ENCODE measurements at places on chromosomes 13 and 19.

DNA sequence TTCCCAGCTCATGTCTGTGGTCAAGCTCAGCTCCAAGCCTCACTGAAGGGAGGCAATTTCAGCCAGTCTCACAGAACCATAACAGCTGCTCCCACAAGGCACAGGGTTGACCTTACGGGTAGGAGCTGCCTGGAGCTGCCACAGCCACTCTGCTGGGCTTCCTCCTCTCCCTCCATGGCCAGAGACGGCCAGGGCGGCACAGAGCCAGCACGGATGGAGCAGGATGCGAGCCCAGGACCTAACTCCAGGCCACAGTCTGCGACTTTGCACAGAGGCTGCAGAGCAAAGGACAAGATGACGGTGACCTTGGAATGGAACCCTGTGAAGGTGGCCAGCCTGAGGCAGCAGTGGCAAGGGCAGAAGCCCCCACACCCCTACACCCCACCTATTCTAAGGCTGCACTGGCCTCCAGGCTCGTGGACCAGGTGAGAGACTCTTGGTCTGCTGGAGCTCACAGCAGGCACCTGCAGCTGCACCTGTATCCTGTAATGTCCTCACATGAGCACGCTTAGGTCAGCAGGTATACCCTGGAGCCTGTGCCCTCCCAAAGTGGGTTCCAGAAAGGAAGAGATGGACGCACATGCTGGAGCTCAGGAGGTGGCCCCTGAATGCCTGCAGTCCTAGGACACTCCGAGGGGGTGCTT, 29.6 kb downstream of the ADPRHL1 start:
- DNase-seq, result no peak

GRCh38 chr13:30158774-30159445, 148.4 kb downstream of the KATNAL1 start:
- DNase-seq, result no peak

GRCh38 chr19:4365341-4365740, 22.0 kb downstream of the MPND start:
- DNase-seq, result no peak

DNA sequence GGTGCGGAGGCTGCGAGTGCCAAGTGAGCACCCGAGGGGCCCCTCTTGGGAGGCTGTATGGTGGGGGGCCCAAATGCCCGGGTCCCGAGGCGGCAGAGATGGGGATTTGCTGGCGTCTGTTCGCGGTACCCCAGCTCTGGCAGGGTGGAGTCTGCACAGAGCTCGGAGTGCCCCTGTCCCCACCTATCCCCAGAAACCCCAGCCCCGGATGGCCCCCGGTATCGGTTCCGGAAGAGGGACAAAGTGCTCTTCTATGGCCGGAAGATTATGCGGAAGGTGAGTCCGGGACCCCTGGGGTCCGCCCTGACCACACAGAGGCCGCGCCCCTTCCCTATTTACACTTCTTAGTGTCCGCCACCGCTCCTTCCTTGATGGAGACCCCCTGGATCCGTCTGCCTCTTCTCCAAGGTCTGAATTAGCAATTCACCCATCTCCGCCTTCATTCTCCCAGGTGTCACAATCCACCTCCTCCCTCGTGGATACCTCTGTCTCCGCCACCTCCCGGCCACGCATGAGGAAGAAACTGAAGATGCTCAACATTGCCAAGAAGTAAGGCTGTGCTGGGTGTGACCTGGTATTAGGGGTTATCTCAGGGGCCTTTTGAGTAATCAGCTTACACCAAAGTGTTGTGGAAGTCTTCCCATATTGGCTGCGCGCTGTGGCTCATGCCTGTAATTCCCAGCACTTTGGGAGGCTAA, 630 bp downstream of the PNPLA6 start:
- DNase-seq, result no peak

- no peak for DNase-seq
Observed at GRCh38 chr13:27446986-27447583, 3.3 kb downstream of the MTIF3 start.

DNA sequence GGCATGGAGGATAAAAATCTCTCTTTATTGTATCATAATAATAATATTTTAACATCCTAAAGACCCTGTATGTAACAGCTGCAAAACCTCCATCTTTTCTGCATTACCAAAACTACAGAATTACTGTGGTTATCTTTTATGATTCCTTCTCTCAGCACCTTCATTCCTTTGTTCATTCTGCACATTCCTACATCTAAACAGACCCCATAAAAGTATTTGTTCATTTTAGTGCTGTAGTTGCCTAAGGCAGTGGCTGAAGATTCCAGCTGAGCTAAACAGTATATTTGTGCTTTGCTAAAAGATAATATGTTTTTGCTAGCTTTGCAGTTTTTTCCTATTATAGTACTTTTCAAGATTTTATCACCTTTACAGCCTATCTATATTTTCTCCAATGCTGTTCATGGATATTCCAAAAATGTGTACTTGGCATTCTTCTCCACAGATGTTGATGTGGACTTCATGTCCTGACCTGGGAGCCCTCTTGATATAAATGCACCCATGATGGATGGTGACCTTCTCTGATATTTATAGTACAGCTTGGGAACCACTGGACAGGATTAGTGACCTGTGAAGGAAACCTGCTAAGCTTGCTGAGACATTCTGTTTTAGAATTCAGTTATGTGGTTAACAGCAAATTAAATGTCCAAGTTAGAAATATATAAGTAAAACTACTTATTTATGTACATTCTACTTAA, 2832.9 kb upstream of the PCDH20 start:
- DNase-seq, result no peak

DNA sequence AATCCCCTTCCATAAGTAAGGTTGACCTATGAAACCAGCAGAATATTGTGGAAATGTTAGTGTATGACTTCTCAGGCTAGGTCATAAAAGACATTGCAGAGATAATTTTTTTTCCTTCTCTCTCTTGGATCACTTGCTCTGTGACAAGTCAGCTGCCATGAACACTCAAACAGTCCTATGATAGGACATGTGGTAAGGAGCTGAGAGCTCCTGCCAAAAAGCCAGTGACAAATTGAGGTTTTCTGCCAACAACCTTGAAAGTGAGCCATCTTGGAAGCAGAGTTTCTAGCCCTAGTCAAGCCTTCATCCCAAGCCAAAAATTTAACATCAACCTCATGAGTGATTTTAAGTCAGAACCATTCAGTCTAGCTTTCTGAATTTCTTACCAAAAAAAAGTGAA, 270.9 kb upstream of the NBEA start:
- no peak for DNase-seq

GRCh38 chr19:7982651-7983099, 22.8 kb downstream of the ELAVL1 start:
- DNase-seq, result no peak

DNA sequence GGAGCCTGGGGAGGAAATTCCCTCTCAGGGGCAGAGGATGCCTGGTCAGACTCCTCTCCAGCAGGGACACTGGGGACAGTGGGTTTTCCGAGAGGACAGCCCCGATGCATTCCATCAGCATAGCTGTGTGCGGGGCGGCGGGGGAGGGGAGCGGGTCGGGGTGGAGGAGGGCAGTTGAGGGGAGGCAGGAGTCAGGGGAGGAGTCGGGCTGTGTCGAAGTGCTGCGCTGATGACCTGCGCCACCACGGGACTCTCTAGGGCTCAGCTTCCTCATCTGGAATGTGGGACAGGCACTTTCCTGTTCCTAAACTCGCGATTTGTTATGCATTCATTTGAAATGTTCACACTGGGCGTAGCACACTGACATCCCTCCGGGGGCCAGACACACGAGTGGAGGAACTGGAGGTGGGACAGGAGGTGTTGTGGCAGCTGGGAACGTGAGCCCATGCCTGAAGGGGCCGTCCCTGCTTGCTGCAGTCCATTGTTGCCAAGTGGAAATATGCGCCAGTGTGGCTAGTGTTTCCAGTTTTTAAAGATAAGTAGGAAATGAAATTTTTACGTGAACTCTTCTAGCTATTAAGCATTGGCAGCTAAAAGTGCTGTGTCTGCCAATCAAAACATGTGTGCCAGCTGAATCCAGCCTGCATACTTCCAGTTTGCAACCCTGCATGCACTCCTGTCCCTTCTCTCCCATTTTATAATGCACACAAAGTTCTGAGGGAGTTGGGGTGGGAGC, 43.3 kb downstream of the FLT1 start:
- DNase-seq, result no peak

- DNase-seq, result no peak
Observed at GRCh38 chr13:114062754-114063153, 69.7 kb downstream of the RASA3 start.

DNA sequence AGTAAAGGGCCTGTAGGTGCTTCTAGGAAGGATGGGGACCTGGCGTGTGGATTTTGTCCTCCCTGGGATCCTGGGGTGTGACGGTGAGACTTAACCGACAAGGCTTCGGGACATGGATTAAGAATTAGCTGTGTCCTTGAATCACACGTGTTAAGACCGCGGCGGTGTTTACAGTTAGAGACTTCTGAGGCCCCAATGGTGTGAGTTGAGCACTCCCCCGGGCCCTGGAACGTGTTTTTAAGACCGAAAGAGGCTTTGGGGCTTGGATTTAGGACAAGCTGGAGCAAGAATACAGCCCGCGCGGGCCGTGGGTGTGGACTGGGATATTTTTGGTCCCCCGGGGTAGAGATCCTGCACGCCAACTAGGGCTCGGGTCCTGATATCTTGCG, 1.2 kb upstream of the SLC27A1 start:
- no peak for DNase-seq

DNA sequence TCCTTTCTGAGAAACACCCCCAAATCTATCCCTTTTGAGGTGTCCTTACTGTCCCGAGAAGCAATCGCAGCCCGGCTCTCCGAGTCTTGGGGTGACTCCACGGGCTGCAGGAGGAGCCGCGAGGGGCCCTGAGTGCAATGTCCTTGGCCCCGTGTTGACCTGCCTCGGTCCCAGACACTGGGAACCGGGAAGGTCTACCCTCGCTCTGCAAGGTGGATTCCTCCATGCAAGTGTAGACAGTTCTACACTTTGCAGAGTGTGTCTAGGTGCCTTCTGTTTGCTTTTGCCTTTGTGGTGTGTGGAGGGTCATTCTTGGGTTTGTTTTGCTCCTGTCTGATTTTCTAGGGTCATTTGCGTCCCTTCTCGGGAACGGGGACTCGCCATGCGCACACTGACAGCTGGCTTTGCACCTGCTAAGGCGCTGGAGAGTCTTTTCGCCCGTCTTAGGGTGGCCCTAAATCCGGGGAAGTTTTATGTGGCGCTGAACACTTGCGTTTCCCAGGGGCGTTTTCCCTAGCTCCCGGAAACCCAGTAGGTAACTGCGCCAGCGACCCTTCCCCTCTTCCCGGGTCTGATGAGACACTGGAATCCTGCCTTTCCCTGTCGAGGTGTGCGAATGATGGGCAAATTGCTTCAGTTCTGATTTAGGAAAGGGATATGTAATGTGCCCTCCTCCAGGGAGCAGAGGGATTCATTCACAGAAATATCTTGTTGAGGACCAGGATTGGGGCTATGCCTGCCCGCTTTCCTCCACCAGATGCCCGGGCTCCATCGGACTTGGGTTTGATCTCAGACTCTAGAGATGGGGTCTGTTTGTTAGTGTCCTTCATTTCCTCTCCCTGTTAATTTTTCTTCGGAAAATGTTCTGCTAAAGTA, 755 bp downstream of the SERTM1 start:
- DNase-seq, result no peak

DNA sequence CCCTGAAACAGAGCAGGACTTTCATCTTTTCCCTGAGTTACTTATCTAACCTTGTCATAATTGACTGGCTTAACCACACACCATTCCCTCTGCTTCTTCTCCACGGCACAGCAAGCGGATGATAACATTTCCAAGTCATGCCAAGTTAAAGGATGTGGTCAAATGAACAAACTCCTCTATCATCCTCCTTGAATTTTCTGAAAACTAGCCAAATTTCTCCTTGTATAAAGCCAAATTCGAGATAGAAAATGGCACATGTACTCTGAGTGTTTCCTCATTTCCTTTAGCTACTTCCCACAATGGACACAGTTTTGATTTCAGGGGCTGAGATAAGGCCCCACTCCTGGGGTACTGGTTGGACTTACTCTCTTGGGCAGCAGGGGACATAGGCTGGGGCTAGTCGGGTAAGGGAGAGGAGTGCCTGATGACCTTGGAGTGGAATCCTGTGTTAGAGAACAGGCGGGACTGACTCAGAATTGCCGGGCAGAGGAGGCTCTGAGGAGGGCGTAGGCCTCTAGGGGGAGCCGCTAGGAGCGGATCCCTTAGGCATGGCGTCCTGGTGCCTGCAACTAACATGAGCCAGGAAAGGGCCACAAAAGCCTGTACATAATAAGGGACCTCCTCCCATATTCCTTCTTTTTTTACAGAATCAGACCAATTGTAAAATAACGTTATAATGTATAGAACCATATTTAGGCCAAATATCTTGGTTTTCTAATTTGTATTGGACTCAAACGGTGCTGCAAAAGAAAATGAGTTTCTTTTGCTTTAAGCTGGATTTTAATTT, 20.3 kb upstream of the TMTC4 start:
- no peak for DNase-seq

DNA sequence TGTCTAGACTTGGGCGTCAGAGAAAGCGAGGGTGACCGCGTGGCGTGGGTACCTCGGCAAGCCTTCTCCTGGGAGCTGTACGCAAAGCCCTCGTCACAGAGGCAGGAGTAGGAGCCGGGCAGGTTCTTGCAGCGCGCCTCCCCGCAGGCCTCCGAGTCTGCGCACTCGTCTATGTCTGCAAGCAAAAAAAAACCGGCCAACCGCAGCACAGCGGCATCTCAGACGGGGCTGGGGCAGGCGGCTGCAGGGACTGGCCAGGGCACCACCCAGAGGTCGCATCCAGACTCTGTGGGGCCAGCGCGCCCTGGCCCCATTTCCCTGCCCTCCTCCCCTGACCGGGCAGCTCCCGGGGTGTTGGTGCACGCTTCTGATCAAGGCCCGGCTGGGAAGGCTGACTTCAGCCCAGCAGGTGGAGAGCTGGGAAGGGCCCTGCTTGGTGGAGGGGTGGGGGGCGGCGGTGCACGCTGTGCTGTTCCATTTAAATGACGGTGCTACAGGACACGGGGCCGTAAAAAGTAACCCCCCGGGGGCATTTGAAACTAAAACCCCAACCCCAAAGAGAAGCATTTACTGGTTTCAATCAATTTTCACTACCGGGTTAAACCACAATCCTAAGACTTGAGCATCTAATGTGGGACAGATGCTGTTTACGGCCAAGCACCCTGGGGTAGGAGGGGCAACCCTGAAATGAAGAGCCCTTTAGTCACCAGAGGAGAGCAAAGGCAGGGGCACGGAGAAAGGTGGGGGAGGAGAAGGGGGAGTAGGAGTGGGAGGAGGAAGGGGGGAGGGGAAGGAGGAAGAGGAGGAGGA, 28.2 kb downstream of the GAS6 start:
- no peak for DNase-seq
